Ovary (tissue), 10 donors: ENCODE measurements at places on chromosomes 4 and X. TPM values are rescaled to one million over a fixed set of nuclear protein-coding genes. Genes with fewer than 3 reads are reported as not detected.

- no peak overlapping the region for H3K4me3 ChIP-seq
- no peaks in the 10 kb centered on the region for H3K4me1 ChIP-seq
- H3K27me3 ChIP-seq: no peaks in the 10 kb centered on the region
- H3K36me3 ChIP-seq: no peaks in the 10 kb centered on the region
- no peak for DNase-seq
Measured at GRCh38 chrX:51568586-51568985, 50.1 kb downstream of the CENPVL3 start.

- no peak overlapping the region for H3K27ac ChIP-seq
- no peak for DNase-seq
- no peaks in the 10 kb centered on the region for H3K27me3 ChIP-seq
Measured at GRCh38 chr4:68708566-68708965, 38.1 kb upstream of the UGT2B15 start.

DNA sequence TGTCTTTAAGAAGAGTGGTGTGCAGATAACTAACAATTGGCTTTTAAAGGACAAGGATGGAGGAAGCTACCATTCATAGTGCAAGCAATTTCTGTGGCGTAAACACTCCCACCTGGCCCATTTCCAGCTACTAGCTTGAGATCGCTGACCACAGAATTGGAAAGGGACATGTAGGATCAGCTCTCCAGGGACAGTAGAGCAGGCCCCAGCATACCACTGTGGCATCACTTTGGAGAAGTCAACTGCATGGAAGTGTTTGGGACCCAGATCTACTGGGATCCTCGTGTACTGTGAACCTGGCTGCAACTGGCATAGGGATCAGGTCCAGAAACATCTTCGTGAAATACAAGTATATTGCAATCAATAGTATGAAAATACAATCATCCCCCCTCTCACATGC is 515.0 kb downstream of the INPP4B start:
- H3K4me3 ChIP-seq: no peak overlapping the region
- H3K4me1 ChIP-seq: peaks cover 5% of the 10 kb centered on the region
- H3K27me3 ChIP-seq: no peaks in the 10 kb centered on the region
- no peak overlapping the region for H3K27ac ChIP-seq
- DNase-seq: peak; percentile 31

MMAA gene
- total RNA-seq: 7.9 TPM

DNA sequence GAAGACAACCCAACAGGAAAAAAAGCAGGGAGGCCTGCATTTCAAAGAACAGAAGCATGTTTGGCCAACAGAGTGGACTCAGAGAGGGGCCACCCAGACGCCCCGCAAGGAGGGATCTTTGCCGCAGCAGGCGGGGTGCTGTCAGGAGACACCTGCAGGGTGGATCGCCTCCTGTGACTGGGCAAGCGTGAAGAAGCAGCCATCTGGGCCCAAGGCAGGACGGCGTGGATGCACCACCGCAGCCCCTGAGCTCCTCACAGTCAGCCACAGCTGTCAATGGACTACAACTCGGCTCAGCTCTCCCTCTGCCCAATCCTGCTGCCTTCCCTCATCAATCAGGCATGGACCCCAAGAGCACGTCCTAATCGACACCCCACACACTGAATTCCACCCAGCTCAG is 32.0 kb upstream of the MAN2B2 start:
- H3K27me3 ChIP-seq: no peaks in the 10 kb centered on the region
- no peak for DNase-seq
- no peaks in the 10 kb centered on the region for H3K36me3 ChIP-seq
- no peak overlapping the region for H3K4me3 ChIP-seq
- no peaks in the 10 kb centered on the region for H3K4me1 ChIP-seq
- no peak overlapping the region for H3K27ac ChIP-seq

VCX3B gene
- not detected for total RNA-seq

DNA sequence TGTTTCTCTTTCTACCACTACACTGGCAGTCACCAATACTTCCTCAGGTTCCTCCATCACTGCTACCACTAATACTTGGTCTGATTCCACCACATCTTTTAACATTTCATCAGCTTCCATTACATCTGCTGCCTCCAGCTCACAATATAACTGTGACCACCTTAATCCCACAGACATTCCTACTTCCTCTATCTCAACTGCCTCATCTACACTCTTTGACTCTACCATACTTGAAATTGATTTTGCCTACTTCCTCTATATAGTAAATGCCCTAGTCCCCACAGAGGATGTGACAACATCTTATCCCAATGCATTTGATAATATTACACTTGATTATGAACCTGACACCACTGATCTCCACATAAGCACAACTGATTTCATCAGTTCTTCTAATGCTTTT is 29.0 kb downstream of the OPRPN start:
- no peak overlapping the region for H3K4me3 ChIP-seq
- H3K27ac ChIP-seq: no peak overlapping the region
- H3K36me3 ChIP-seq: no peaks in the 10 kb centered on the region

TCEAL5 gene
- 2.1 TPM for total RNA-seq

GRCh38 chr4:101224358-101225218 is 122.7 kb downstream of the PPP3CA start:
- H3K27me3 ChIP-seq: no peaks in the 10 kb centered on the region
- H3K4me1 ChIP-seq: no peaks in the 10 kb centered on the region
- no peak overlapping the region for H3K4me3 ChIP-seq

DNA sequence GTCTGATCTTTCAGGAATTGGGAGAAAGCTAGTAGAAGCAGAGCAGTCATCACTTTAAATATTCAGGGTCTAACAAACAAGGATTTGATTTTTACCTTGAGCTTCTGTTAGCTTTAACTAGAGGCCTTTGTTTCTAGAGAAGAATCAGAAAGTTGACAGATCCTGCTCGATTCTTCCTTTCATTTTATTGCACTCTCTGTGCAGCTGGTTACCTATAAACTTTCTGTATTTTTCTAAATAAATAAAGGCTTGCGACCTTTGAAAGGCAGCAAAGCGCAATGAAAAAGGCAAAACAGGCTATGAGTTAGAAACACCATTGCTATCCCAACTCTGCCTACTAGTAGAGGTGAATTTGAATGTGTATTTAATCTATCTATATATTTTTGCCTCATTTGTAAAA is 101.4 kb upstream of the NPY2R start:
- H3K27ac ChIP-seq: no peak overlapping the region
- H3K4me1 ChIP-seq: no peaks in the 10 kb centered on the region
- H3K4me3 ChIP-seq: no peak overlapping the region
- H3K36me3 ChIP-seq: no peaks in the 10 kb centered on the region

KCNE5 gene
- total RNA-seq: 1.4 TPM

GRCh38 chr4:101850698-101851097 is 60.2 kb downstream of the BANK1 start:
- DNase-seq: no peak
- no peak overlapping the region for H3K27ac ChIP-seq
- no peaks in the 10 kb centered on the region for H3K27me3 ChIP-seq
- H3K36me3 ChIP-seq: no peaks in the 10 kb centered on the region
- no peak overlapping the region for H3K4me3 ChIP-seq

- H3K27me3 ChIP-seq: no peaks in the 10 kb centered on the region
- no peak for DNase-seq
- H3K4me3 ChIP-seq: no peak overlapping the region
- no peaks in the 10 kb centered on the region for H3K36me3 ChIP-seq
Measured at GRCh38 chr4:142708231-142708630, 137.9 kb downstream of the INPP4B start.

DNA sequence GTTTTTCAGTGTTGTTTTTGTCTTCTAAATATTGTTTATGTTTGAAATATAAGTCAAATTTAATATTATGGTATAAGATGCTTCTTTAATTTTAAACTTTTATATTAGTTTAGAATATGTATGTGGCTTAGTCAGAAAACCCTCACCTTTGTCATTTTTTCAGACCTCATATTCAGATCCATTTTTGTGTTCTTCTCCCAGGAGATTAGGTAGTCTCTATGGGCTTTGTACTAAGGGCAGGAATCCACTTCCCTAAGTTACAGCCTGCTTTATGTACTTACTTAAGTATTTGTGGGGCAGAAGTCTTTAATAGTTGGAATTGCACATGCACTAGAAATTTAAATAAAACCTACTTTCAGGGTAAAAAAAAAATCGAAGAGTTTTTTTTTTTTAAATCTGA is 63.5 kb upstream of the TENM3 start:
- no peaks in the 10 kb centered on the region for H3K4me1 ChIP-seq
- no peak overlapping the region for H3K27ac ChIP-seq
- no peak overlapping the region for H3K4me3 ChIP-seq
- no peaks in the 10 kb centered on the region for H3K36me3 ChIP-seq

GPR119 gene
- total RNA-seq: not detected

DNA sequence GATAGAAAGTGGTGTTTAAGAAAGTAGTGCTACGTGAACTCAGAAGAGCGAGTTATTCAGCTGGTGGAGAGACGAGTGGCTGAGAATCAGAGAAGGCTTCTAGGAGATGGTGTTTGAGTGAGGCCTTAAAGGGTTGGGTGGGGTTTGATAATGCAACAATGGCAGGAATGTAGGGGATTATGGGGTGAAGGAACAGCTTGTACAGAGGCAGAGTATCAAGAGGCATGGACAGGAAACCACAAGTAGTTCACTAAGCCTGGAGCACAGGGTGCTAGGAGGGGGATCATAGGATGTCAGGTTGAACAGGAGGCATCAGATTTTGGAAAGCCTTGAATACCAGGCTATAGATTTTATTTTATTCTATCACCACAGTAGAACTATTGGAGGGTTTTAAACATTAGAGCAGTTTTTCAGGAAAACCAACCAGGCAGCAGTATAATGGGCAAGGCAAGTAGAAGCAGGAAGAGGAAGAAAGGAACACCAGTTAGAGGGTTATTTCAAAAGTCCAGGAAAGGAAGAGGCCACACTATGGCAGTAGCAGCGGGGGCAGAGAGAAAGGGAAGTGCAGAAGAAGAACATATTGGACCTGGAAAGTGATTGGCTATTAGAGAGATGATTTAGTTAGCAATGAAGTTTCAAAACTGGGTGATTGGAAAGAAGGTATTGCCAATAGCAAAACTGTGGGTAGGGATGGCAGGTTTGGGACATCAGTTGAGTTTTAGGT is 99.2 kb downstream of the DOCK11 start:
- no peaks in the 10 kb centered on the region for H3K4me1 ChIP-seq
- DNase-seq: no peak
- no peak overlapping the region for H3K4me3 ChIP-seq
- H3K27ac ChIP-seq: no peak overlapping the region
- no peaks in the 10 kb centered on the region for H3K27me3 ChIP-seq
- H3K36me3 ChIP-seq: no peaks in the 10 kb centered on the region

SYTL5 gene
- total RNA-seq: not detected

DNA sequence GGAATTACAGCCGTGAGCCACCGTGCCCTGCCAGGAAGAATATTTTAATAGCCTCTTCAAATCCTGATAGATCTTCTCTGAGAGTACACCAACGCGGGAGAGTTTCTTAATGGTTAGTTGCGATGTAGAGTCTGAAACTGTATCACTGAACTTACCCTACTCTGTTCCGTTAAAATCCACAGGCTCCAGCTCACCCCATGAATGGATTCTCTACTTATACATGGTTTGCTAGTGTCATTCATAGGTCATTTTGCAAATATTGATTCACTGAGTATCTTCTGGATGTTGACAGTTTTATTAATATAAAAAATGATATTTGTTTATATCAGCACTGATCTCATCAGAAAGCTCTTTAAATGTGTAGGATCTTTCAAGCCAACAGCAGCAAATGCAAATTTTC is 99.9 kb downstream of the FAM193A start:
- no peaks in the 10 kb centered on the region for H3K27me3 ChIP-seq
- no peak overlapping the region for H3K27ac ChIP-seq
- H3K4me3 ChIP-seq: no peak overlapping the region
- DNase-seq: no peak
- H3K36me3 ChIP-seq: no peaks in the 10 kb centered on the region

DNA sequence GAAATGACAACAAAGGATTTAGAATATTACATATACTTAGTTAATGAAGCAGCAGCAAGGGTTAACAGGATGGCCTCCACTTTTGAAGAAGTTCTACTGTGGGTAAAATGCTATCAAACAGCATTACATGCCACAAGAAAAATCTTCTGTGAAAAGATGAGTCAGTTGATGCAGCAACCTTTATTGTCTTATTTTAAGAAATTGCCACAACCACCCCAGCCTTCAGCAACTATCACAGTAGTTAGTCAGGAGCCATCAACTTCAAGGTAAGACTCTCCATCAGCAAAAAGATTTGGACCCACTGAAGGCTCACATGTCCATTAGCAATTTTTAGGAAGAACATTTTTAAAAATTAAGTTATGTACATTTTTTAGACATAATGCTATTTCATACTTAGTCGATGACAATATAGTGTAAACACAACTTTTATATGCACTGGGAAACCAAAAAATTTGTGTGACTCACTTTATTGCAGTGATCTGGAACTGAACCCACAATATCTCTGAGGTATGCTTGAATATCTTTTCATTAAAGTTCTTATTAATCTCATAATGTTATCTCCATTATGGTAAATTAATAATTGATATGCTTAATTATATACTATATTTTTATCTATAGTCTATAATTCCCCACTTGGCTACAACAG is 81.2 kb downstream of the SPCS3 start:
- H3K27me3 ChIP-seq: no peaks in the 10 kb centered on the region
- DNase-seq: no peak
- H3K27ac ChIP-seq: no peak overlapping the region
- no peak overlapping the region for H3K4me3 ChIP-seq
- H3K36me3 ChIP-seq: no peaks in the 10 kb centered on the region

GLOD5 gene
- total RNA-seq: not detected

PFKFB1 gene
- total RNA-seq: not detected

TCEAL7 gene
- 44.9 TPM for total RNA-seq

GRCh38 chrX:52425775-52426174 is 57.0 kb downstream of the XAGE2 start:
- H3K36me3 ChIP-seq: no peaks in the 10 kb centered on the region
- H3K27me3 ChIP-seq: no peaks in the 10 kb centered on the region
- no peak overlapping the region for H3K27ac ChIP-seq
- no peaks in the 10 kb centered on the region for H3K4me1 ChIP-seq

GRCh38 chr4:8830611-8831200 is 40.9 kb downstream of the HMX1 start:
- H3K36me3 ChIP-seq: no peaks in the 10 kb centered on the region
- H3K27ac ChIP-seq: no peak overlapping the region
- no peak for DNase-seq
- H3K4me3 ChIP-seq: no peak overlapping the region

GRCh38 chr4:52618795-52619590 is 40.1 kb downstream of the USP46 start:
- no peak overlapping the region for H3K27ac ChIP-seq
- no peak overlapping the region for H3K4me3 ChIP-seq
- no peaks in the 10 kb centered on the region for H3K36me3 ChIP-seq
- no peaks in the 10 kb centered on the region for H3K4me1 ChIP-seq

DNA sequence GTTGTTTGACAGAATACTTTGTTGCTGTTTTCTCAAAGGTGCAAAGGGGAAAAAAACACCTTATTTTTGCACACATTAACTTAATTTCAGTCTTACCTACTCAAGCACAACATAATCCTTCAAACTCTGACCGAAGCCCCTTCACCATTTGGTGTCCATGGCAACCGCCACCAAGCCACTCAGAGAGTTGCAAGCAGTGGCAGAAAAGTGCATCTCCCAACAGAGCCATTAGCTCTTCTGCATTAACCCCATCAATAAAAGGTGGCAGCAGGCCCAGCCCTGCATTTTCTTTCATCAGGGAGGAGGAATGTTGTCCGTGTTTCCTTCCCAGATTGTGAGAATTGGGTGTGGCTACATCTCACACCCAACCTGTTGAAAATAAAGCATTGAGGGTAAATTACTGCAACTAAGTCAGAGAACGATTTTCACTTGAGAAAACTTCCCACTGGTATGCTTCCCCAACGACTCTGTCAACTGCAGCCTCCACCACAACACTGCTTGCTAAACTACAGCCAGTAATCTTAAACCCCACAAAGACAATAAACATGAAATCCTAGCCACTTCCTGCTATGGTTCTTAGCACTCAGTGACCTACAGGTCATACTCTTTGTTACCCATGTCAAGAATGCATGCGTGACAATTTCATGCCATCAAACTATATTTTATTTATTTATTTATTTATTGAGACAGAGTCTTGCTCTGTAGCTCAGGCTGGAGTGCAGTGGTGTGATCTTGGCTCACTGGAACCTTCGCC is 154.0 kb downstream of the GRIA3 start:
- DNase-seq: no peak
- H3K36me3 ChIP-seq: no peaks in the 10 kb centered on the region
- no peak overlapping the region for H3K4me3 ChIP-seq
